ENCODE measurements at places on chromosomes 1 and 21.

DNA sequence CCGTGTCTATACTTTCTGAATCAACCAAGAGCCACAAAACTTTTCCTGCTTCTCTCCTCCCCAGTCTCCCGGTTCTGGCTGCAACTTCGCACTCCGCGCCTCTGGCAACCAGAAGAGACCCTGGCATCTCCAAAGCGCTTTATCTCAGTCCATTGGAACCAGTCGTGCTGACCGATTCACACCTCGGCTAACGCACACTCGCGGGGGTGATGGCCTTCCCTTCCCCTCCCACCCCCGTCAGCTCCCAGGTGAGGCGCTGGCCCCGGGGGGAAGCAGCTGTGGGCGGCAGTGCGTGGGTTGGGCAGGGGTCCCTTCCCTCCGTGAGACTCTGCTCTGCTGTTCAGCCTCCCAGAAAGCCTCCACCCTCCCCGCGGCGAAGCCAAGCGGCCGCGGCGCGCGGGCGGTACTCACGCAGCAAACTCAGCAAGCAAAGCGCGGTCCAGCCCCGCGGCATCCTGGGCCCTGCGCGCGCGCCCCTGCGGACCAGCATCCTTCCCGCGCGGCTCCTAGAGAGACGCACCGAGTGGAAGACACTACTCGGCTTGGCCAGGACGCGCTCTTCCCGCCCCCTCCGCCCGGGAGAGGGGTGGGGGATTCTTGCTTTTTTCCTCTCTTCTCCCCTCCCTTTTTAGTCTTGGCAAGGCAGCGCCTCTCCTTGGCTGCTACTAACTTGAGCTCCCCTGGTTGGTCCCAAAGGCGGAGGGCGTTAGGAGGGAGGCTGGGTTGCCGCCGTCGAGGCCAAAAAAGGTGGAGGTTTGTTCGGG is at the start of gene CD34:
Gene CD34 (minus strand): TSS at position 535 of the 764 bp plus-strand sequence. CDS start 45 bp downstream, at position 490.
- no peak for DNase-seq

DNA sequence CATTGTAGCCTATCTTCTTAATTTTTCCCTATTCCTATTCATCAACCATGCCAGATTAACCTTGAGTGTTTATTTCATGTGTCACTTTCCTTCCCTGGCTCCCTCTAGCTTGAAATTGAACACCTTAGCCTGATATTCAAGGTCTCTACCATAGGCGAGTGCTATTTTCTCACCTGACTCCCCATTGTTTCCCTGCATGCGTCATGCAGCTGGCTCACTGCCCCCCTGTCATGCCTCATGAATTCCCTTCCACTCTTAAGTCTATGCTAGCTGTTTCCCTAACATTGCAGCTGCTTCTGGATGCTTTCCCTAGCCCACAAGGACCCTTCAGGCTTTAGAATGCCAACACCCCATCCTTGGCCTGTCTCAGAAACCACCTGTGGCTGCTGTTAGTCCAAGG is 56.7 kb upstream of the CD1D start:
- no peak for DNase-seq

- no peak for DNase-seq
These were observed 810 bp downstream of the RGS5 start for GRCh38 chr1:163201906-163202305.

DNA sequence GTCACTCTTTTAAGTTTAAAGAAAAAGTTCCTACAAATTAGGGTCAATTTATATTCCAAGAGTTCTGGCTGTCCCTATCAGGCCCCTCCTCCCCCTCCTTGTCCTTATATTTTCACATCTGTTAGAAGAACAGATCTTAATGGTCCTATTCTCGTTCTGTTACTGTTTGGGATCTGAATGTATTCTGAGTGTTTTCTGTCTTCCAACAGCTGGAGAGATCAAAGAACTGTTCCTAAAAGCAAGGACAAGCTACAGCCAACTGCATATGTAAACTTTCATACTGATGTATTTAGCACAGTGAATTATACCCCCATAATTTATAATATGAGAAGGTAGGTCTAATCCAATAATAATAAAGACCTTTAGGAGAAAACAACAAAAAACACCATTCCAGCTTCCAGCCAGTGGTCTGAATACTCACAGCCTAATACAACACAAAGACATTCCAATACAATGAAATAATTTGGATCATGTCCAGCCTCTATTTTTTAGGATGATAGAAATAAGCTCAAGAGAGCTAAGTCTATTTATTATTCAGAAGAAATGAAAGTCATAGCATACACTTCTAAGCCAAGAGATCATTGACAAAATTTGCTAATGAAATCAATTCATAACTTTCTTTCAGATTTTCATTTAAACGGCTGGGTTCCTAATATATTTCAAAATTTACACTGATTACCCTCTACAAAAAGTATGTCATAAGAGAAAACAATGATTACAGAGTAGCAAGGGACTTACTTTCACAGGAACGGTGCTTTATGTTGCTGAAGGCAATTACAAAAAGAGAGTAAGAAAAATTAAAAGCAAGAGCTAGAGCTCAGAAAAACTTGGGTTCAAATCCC is 25.3 kb downstream of the WLS start:
- no peak for DNase-seq

DNA sequence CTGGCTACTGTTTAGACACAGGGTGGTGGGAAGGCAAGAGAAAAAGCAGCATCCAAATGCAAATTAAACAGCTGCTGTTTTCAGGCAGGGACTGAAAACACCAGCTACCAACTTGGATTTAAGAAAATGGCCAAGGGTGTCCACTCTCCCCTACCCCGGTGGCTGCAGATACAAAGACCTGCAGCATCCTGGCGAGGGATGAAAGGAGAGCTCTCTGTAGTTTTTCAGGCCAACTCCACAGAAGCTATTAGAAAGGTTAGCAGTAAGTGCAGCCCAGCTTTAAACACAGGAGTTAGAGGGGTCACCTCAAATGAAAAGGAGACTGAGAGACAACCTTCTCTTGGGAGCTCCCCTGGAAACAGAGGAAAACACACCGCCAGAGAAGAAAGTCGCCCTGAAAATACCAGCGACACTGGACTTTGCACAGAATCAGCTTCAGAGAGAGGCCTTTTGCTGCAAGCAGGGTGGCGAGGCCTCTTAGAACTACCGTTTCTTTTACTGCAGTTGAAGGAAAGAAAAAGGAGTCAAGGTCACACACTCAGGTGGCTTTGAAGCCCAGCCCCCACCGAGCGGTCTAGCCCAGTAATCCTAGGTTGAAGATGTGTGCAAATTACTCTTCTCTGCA is 74.4 kb upstream of the TIAM1 start:
- DNase-seq, result no peak

DNA sequence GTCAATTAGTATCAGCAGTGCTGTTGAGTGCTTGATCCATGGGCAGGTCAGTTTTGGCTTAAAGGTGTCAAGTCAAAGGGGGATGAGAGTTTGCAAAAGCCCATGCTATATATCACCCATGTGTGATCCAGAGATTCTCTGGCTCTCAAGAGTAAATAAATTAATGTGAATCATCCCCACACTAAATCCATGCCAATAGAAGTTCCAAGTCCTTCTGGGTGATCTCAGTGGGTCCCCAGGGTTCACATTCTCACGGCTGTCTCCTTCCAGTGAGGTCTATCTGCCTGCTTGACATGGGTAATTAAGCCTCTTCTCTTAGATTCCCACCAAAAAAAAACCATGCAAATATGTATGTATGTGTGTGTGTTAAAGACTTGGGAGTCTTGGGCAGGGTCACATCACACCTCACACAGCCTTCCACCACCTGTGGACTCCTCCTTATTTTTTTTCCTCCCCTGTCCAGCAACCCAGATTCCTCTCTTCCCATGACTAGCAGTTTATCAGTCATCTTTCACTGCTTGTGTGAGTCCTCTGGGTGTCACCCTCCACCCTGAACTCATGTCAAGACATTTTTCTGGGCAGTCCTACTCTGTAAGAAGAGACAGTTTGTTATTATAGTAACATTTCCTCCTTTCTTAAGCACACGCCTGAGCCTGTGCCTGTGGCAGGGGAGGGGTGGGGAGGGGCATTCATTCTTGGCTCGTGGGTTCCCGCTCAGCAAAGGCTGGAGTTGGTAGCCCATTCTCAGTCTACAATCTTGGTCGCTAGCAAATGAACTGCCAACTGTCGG is 14.3 kb upstream of the S100A11 start:
- no peak for DNase-seq

DNA sequence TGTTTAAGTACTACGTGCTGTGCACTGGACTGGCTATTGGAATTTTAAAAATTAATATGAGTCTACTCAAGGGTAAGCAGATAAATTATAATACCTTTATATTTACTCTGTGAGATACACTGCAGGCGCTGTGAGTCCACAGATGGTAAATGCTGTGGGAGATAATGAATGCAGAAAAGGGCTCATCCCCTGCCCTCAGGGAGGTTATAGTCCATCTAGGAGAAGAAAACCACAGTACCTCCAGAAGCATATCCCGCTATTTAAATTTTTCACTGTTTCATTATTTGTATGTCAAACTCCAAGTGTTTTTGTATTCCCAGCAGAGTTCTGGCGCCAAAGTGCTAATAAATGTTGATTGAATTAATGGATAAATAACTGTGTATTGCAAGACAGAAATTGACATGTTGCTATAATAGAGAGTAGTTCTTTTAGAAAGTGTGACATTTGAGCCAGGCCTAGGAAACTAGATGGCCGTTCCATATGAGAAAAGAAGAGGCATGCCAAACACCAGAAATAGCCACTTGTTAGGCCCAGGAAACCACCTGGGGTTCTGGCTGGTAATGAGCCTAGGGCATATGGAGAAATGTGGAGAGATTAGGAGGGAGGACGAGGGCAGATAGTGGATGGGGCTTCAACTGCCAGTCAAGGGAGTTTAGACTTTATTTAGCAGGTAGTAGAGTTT is 61.7 kb downstream of the LRRC8D start:
- no peak for DNase-seq

DNA sequence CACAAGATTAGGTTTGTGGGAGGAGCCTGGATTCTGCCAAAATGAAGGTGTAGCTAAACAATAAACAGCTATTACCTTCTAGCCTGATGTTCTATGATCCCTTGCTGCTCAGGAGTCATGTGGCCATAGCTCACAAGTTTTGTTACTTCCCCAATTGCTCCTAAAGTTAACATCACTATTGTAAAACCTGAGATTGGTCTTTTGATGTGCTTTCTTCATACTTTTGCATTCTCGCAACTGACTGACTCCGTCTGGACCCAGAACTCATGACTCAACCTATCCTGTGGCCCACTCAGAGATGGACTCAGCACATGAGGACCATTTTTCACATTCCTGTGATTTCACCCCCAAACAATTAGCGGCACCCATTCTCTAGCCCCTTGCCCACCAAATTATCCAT is 69.1 kb downstream of the PTGS2 start:
- DNase-seq, result no peak
